ENCODE measurements at places on chromosomes 1 and 21.

DNA sequence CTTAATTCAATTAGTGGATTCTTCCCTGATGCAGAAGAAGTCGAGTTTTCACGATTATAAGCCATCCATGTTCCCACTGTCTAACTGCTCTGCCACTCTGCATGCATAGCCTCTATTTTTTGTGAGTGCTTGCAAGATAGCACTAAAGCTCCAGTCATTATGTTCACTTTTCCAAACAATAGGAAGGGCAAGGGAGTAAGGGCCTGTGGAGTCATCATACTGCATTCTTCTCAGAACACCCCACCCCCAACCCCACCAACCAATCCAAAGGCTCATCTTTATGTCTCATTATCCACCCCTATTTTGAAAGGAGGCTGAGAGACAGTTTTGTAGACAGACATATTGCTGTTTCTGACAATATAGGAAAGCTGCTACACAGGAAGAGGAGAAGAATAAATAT is 471.7 kb upstream of the ADGRL2 start:
- no peak for DNase-seq

GRCh38 chr1:65505547-65506300 is 85.3 kb downstream of the LEPR start:
- no peak for DNase-seq

DNA sequence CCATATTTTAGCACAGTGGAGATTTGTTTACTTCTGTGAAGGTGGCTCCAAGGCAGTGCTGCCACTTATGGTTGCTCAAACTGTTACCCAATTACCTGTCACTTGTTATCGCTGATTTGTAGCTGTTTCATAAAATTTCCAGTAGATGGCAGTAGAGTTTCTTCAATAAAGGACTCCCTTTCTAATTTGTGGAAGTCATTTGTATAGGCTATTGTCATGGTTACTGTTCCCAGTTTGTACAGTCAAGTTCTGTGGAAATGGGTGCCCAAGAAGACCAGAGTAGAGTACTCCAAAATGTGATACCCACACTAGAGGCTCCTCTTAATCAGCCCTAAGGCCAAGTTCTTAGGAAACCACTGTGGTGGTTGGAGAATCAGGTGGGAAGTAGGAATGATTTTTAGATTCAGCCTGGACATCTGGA is 186.1 kb downstream of the CLEC20A start:
- DNase-seq: no peak

DNA sequence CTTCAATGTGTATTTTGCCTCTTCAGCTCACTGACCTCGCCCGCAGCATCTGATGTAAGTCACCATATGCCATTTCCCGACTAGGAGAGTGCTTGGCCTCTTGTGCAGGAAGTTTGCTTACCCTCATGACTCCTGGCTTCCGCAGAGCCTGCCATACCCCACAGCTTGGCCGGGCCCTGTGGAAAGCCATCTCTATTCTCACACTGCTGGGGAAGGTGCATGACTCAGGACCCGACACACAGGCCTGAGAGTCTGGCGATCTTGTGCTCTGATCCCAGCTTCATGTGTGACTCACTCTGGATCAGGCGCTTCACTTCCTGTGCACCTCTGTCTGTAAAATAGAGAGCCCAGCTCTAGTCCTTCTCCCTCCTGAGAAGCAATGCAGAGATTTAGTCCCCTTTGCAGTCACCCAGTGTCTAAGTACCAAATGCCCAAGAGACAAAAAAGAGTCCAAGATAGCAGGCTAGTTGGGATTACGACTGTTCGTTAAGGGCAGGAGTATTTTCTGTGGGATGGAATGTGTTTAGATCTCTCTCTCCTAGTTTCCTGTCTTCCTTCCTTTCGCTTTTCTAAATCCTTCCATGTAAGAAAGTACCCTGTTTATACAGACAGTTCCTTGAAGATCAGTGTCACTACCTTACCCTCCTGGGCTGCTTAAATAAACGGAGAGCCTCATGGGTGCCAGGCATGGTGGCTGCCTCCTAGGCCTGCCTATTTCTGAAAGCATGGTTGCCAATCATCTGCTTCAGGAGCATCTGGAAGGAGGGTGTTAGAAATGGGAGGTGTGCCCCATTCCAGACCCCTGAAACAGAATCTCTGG is 62.8 kb upstream of the KIF26B start:
- no peak for DNase-seq

DNA sequence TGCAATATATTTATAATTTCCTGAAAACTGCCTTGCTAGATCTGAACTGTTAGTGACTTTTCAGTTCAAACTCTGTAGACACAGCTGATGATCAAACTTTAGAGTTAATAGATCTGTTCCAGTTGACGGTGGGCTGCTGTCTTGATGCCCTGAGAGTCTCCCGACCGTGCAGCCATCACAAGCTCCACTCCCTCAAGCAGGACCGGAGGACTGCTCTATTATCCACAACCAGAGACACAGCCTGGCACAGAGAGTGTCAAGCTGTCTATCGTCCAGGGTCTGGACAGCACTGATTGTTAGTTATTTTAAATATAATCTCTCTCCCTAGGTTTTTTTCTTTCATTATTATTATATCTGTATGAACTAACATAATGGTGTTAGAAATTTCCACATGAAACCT is 8.0 kb downstream of the CHODL start:
- no peak for DNase-seq

DNA sequence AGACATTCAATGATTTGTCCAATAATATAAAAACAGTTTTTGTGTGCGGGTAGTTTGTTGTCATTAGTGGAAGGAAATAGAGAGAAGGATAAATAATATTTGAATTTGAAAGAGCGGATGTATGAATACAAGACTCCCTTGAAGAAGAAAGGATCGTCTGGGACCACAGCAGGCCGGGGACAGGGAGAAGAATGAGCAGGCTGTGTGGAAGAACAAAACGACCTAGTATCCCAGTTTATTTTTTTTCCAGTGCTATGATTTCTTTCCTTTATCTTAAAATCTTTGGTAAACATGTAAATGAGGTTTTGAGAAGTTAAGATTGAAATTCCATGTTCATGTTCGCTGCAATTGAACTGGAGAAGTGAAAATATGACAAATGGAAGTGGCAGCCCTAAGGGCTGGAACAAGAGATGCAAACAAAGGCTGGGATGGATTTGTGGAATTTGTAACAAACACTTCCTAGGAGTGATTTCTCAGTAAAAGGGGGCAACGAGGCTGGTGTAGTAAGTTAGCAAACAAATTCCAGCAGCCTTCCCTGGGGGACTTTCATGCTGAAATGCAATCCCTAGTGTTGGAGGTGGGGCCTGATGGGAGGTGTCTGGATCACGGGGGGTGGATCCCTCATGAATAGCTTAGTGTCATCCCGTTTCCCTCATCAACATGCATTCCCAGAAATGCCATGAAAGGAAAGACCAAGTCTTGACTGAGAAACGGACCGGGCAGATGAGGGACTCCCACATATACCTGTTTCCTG is 10.2 kb upstream of the IFI16 start:
- DNase-seq: no peak

DNA sequence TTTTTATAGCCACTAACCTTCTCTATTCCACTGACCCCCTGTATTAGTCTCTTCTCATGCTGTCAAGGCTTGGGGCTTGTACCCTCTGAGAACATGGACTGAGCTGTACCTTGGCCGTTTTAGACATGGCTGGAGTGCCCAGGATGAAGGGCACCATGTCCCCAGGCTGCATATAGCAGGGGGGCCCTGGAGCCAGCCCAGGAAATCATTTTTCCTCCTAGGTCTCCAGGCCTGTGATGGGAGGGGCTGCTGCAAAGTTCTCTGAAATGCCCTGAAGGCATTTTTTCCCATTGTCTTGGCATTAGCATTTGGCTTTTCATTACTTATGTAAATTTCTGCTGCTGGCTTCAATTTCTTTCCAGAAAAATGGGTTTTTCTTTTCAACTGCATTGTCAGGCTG is 119.5 kb downstream of the NTMT2 start:
- DNase-seq: no peak

DNA sequence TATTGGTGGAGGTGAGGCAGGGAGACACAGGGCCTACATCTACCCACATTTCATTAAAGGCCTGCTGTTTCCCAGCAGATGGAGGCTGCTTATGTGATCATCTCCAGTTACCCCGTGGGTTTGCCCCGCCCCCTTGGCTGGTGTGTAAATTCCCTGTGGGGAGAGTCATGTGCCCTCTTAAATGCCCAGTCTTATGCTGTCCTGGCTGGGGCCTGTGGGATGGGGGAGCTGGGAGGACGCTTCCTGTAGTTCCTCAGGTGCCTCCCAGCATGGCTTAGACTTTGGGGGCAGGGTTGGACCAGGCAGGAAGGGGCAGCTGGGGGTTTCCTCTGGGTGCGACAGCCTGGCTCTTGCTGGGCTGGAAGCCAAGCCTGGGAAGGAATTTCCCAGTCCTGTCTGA is 15.5 kb upstream of the CITED4 start:
- DNase-seq: no peak

GRCh38 chr1:95118067-95118499 is 928 bp downstream of the TLCD4 start:
- DNase-seq: no peak

DNA sequence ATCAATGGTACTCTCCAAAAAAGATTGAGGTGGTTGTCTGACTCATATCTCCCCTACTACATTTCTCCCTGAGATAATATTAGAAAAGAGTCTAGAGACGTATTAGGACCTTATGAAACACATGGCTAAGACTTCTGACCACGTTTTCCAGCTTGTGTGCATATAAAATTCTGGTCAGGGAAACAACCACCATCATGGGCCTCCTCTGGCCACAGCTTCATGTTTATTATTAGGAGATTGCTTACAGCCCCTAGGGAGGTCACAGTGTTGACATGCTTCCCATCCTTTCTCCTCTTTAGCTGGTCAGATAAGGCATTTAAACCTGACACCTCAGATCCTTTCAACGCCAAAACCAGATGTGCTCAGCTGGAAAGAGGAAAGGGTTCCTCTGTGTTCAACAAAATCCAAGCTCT is 620.2 kb downstream of the PLPP3 start:
- DNase-seq: no peak

- DNase-seq: no peak
Measured at GRCh38 chr1:85407746-85408377, 57.1 kb downstream of the DDAH1 start.

DNA sequence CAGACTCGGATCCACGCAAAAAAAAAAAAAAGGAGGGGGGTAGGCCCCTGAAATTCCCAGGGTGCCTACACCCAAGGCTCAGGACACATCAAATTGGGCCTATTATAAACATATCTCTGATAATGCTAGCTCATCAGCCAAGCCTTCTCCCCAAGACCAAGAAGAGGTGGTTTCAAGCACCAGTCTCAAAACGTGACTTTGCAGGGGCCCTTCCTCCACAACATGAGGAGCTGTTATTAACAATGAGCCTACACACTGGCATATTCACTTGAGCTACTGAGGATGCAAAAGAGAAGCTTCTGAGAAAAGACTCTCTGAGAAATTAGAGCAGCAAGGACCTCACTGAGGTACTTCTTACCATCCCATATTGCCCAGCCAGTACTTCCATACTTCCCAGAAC is 32.7 kb downstream of the ERI3 start:
- DNase-seq: no peak

DNA sequence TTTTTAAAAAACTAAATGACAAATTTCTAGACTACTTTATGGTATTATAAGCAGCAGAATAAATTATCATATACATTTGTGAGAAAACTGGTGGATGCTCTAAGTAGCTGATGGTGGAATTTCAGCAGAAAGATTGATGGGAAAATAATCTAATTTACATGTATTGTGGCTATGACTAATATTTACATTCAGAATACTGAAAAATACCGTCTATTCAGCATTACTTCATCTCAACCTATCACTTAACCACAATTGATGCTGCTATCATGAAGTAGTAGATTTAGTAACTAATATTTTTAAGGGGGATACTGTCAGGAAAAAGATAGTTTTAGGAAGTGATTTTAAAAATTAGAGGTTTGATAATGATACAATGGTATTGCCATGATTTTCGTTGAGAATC is 137.9 kb downstream of the IFI44 start:
- no peak for DNase-seq

- DNase-seq: no peak
Measured at GRCh38 chr1:236024641-236025040, 40.2 kb downstream of the NID1 start.

DNA sequence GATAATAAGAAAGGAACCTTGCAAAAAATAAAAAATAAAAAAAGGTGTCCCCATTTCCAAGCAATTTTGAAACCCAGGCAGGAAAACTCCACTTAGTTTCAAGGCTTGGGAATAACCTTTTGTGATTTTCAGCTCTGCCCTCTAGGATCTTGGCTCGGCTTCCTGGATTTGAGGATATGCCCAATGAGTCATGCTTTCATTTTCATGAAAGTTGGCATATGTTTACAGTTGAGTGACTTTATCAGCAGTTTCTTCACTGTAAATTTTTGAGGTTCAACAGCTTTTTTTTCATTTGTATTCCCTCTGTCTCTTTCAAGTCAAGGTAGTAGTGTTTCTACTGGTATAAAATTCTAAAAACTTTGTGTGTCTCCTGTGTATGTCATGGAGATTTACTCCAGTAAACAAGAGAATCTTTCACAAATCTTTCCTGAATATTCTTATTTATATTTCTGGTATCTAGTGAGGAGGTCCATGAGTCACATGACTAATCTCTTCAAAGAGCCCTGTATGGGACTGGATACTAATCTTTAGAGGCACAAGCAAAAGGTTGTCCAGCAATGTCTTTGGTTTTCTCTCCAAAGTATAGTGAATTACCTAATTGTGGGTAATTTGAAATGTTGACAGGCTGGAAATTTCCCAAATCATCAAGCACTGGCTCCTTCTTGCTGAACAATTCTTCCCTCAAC is 335.3 kb downstream of the BRINP2 start:
- no peak for DNase-seq

GRCh38 chr1:24805534-24806301 is 60.5 kb downstream of the CLIC4 start:
- DNase-seq: no peak

DNA sequence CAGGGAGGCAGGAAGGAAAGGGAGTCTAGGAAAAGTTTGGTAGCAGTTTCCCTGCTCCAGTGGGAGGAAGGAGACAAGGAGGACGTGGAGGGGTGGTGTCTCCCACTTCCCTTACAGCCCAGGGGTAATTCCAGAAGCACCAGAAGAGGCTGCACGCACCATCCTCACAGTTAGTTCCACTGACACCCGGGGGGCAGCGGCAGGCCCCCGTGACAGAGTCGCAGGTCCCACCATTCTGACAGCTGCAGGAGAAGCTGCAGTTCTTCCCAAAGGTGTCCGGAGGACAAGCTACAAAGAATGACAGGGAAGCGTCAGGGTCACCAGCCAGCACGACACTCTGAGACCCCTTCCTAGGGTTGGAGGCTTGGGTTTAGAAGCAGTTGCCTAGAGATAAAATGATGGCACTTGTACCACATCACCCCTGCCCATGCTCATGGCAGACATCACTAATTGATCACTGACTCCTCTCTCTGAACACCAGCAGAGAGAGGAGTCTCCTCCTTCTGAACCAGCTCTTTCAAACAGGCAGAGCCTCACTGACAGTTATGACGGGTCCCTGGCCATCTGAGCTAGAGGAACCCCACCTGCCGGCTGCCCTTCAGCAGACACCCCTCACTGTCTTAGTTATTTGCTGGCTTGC is 53.3 kb downstream of the ARHGEF16 start:
- DNase-seq: no peak

DNA sequence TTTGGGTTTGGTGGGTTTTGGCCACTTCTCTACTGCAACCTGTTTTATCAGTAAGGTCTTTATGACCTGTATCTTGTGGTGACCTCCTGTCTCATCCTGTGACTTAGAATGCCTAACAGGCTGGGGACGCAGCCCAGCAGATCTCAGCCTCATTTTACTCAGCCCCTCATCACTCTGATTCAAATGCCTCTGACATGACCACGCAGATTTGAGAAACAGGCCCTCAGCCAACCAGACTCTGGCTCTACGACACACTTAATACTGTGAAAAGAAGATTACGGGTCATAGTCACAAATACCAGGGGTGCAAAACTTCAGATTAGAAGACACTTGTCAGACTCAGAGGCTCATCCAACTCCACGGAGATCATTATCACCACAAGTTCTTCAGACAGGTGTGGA is 28.3 kb upstream of the KIF26B start:
- no peak for DNase-seq

All from activated CD4-positive, CD25-positive, alpha-beta regulatory T cell treated with anti-CD3 and anti-CD28 coated beads, Interleukin-2, amount 50 U/mL, for 16 hours (primary cell).